ENCODE measurements at places on chromosomes 4 and X.

DNA sequence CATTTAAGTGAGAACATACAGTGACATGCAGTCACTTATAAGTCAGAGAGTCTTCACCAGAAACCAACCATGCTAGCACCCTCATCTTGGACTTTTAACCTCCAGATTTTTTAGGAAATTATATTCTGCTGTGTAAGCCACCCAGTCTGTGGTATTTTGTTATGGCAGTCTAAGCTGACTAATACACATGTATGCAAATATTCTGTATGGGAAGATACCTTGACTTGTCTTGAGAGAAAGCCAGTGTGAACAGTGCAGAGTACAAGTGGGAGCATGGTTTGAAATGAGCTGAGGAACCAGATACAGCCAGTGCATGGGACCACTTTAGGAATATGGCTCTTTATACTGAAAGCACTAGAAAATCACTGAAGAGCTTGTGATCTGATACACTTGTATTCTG lies 110.4 kb upstream of the MAP9 start:
- DNase-seq, result no peak

DNA sequence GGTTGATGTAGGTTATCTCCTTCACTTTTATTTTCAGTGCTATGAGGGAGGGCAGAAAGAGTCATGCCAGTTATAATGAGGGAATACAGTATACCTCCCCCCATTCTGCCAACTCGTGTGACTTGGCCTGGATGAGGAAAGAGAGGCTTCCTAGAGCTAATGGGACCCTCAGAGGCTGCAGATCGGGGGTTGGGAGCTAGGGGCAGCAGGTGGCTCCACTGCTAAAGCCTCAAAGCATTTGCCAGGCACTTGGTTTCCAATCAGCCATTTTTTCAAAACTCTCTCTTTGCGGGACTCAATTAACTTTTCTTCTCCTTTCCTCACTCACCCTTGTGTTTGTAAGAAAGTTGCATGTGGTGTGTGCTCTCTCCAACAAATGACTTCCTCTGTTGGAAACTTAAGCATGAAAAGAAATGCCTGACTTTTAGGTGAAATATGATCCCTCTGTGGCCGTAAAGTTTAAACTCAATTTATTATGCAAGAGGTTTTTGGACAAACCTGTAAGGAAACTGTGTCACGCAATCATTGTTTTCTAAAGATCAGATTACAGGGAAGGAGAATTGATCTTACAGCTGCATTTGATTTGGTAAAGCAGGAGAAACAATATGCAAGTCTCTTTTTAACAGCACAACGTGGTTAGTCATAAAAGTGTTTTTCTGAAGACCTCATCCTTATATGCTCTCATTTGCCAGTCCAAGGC lies 7.0 kb downstream of the SFRP2 start:
- DNase-seq, result no peak

- no peak for DNase-seq
Observed at GRCh38 chr4:39548425-39549067, 21.3 kb upstream of the UGDH start.

- DNase-seq, result no peak
Observed at GRCh38 chrX:147899379-147900114, 12.2 kb upstream of the FMR1 start.

GRCh38 chr4:153684182-153684970 lies at the start of gene TLR2:
TLR2 (plus strand) TSS chr4:153684280; CDS start chr4:153702908, 18,628 bp downstream.
- DNase-seq, result no peak

- no peak for DNase-seq
Observed at GRCh38 chrX:9271789-9272525, 192.9 kb upstream of the TBL1X start.

DNA sequence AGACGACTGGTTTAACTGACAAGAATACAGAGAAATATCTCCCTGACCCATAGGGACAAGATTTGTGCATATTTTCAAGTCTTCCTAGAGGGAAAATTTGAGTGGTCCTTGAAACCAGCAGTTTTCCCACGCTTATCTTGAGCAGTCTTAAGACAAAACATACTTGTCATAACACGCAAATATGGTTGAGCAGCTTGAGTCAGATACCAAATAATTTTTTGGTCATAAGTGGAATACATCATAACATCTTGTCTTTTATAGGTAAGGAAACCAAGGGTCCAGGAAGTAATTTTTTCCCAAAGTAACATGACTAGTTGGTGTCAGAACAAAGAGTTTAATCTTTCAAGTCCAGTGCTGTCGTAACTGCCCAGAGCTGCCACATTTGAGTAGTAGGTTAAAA lies 50.5 kb downstream of the MOSPD2 start:
- no peak for DNase-seq

DNA sequence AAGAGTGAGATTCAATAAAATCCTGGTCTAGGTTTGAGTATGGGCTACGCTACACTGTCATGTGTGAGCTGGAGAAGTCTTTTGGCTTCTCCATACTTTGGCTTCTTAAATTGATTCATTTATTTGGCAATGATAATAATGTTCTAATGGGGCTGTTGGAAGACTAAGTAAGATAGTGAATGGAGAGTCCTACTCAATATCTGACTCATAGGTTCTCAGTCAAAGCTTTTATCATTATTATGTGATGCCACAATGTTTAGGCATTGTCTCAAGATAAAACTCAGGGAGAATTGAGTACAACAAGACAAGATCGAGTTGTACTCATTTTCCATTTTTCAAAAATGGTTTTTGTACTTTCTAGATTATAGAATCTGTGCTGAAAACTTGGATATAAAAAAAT lies 92.5 kb upstream of the VEGFC start:
- DNase-seq, result no peak

DNA sequence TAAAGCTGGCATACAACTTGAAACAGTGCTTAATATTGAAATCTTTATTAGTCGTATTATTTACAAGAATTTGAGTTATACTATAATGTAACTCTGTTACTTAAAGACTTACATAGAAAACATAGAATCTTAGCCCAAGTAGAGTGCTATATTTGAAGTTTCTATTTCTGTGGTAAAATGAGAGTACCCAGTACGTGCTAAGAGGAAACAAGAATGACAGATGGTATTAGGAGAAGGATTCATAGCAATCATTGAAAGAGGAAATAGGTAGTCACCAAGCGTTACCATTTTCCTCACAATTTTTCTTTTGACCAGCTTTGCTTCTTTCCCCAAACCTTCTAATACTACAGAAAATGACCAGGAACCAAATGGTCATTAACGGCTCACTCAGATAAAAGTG lies 412.1 kb upstream of the GRIA3 start:
- no peak for DNase-seq

GRCh38 chr4:10006231-10006600 lies 15.1 kb downstream of the SLC2A9 start:
- DNase-seq, result no peak

GRCh38 chr4:110553197-110553596 lies 69.7 kb downstream of the PITX2 start:
- no peak for DNase-seq

Measured in activated CD8-positive, alpha-beta memory T cell treated with anti-CD3 and anti-CD28 coated beads for 1 hour (primary cell).